ENCODE measurements at places on chromosomes 2 and 18.

DNA sequence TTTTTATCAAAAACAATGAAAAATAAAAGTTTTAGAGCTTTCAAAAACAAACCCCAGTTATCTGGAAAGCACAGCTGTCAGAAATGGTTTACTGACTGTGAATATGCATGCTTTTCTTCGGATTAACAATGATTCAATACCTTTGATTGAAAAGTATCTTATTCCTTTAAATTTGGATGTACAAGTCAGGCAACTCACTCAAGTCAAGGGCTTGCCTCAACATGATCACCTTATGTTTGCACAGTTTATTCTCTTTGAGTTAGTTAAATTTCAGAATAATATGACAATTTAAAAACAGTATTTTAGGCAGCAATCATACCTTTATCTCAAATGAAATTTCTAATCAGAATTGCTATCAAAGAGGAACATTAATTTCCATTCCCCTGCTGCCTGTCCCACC is 108.8 kb upstream of the FOSL2 start:
- no peak for DNase-seq

GRCh38 chr2:220767591-220768255 is 804.4 kb downstream of the EPHA4 start:
- DNase-seq: no peak

DNA sequence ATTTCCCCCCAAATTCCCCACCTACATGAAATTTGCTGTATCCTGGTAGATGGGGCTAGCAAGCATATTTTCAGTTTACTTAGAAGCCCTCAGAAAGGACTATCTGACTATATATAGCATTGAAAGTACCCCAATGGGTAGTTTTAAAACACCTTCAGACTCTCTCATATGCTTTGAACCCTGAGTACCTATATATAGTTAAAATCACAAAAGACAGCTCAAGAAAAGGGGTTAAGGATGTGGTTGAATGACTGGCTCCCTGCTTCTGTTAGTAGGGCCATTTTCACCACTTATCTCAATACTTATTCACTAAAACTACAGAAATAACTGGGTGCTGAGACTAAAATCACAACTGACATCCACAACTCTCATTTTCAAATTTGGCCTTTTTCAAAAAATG is 18.5 kb downstream of the WDPCP start:
- no peak for DNase-seq

DNA sequence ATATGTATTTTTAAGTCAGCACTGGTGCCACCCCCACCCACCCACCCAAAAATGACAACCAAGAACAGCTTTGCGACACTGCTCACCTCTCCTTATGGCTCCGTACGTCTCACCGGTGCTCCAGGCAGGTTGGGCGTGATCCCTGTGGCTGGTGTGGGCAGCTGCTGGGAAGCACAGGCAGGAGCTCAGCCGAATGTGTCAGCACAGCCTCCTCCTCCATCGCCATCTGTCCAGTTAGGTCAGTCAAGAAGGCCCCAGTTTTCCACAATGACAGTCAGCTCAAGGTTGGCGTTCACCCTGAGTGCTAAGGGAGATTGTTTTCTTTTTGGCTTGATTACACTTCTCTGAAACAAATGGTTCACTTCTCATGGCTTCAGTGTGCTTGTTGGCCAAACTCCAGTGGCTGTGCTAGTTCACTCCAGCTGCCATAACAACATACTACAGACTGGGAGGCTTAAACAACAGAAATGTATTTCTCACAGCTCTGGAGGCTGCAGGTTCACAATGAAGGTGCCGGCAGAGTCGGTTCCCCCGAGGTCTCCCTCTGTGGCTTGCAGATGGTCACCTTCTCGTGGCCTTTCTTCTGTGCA is 30.2 kb downstream of the AMER3 start:
- no peak for DNase-seq

GRCh38 chr18:45059695-45060094 is 379.0 kb downstream of the SETBP1 start:
- no peak for DNase-seq

- no peak for DNase-seq
These were observed 91.8 kb downstream of the NEDD4L start for GRCh38 chr18:58135701-58136331.

GRCh38 chr2:102703748-102704147 is 58.1 kb upstream of the TMEM182 start:
- no peak for DNase-seq

- DNase-seq: no peak
These were observed 287.7 kb downstream of the PIK3C3 start for GRCh38 chr18:42242758-42243157.

GRCh38 chr2:159211447-159212396 is 74.8 kb downstream of the WDSUB1 start:
- no peak for DNase-seq

DNA sequence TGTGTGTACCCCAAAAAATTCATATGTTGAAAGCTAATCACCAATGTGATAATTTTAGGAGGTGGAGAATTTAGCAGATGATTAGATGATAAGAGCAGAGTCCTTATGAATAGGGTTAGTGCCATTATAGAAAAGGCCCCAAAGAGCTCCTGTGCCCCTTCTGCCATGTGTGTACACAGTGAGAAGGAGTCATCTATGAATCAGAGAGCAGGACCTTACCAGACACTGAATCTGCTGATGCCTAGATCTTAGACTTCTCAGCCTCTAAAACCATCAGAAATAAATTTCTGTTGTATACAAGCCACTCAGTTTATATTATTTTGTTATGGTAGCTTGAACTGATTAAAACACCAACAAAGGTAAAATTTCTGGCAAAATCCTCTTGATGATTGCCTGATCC is 560.0 kb upstream of the CDH2 start:
- DNase-seq: no peak

GRCh38 chr2:34254272-34254878 is 655.3 kb upstream of the FAM98A start:
- DNase-seq: no peak

All from CD8-positive, alpha-beta memory T cell (primary cell).